ENCODE measurements at places on chromosomes 16 and 17. TPM values are rescaled to one million over a fixed set of nuclear protein-coding genes. Genes with fewer than 3 reads are reported as not detected.

The TBC1D3D gene
- total RNA-seq = 7.4 TPM

The MYH10 gene
- 0.42 TPM for total RNA-seq

The KRTAP4-1 gene
- not detected for total RNA-seq

GRCh38 chr17:8966926-8967325, 1.4 kb upstream of the PIK3R5 start:
- peak overlapping the region; percentile 97 for H3K27ac ChIP-seq
- H3K27me3 ChIP-seq = no peaks in the 10 kb centered on the region
- peaks cover 10% of the 10 kb centered on the region for H3K36me3 ChIP-seq
- peaks cover 20% of the 10 kb centered on the region for H3K4me1 ChIP-seq
- H3K4me3 ChIP-seq = peak overlapping the region; percentile 98
- no peak for DNase-seq

DNA sequence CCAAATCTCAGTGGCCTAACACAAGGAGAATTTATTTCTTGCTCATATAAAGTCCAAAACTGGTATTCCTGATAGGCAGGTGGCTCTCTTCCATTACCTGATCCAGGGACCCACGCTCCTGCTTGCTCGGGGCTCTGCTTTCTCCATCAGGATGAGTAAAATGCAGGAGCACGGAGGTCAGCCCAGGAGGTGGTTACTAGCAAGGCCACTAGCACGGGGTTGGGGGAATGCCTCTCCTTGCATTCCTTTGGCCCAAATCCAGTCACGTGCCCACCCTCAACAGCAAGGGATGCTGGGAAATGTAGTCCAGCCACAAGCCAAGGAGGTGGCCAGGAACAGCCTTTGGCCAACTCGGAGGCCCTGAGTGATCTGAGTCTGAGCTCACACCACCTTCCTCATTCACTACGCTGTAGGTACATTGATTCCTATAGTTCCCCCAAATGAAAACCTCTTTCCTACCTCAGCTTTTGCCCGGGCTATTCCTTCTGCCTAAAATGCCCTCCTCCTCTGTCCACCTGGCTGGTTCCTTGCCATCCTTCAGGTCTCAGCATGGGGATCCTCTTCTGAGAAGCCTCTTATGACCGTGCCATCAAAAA, 38.3 kb upstream of the HAPSTR1 start:
- no peaks in the 10 kb centered on the region for H3K36me3 ChIP-seq
- peaks cover under 1% of the 10 kb centered on the region for H3K4me1 ChIP-seq
- H3K27me3 ChIP-seq = peaks cover 7% of the 10 kb centered on the region
- DNase-seq = no peak

GRCh38 chr17:29956225-29956624, 14.8 kb downstream of the EFCAB5 start:
- H3K4me1 ChIP-seq = peaks cover 2% of the 10 kb centered on the region
- H3K4me3 ChIP-seq = no peak overlapping the region
- H3K27me3 ChIP-seq = no peaks in the 10 kb centered on the region
- no peak for DNase-seq

DNA sequence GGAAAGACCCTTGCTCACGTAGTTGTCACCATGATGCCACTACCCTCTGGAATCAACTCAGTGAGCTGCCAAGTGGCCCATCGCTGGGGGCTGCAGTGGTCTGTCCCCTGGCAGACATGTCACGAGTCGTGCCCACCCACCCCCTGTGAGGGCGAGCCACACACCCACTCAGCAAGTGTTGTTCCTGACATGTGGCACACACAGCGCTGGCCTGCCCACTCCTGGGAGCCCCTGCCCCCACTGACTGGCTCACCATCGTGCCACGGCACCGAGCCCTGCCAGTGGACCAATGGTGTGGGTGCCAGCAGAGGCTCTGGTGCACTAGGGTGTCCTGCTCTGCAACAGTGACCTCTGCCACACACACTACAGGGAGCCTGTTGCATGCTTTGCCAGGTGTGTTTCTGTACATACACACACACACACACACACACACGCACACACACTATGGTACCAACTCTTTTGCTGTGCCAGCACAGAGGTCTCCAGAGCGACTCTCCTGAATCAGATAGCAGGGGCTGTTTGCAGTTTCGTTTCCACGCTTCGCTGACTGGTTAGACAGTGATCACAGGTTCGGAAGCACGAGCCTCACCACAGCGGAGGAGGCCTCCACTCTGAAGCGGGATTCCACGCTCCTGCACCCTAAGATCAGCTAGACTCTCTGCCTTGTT, 7.7 kb downstream of the RTN4RL1 start:
- H3K36me3 ChIP-seq = no peaks in the 10 kb centered on the region
- H3K4me1 ChIP-seq = peaks cover 19% of the 10 kb centered on the region
- no peak overlapping the region for H3K4me3 ChIP-seq
- H3K27ac ChIP-seq = no peak overlapping the region
- no peak for DNase-seq

DNA sequence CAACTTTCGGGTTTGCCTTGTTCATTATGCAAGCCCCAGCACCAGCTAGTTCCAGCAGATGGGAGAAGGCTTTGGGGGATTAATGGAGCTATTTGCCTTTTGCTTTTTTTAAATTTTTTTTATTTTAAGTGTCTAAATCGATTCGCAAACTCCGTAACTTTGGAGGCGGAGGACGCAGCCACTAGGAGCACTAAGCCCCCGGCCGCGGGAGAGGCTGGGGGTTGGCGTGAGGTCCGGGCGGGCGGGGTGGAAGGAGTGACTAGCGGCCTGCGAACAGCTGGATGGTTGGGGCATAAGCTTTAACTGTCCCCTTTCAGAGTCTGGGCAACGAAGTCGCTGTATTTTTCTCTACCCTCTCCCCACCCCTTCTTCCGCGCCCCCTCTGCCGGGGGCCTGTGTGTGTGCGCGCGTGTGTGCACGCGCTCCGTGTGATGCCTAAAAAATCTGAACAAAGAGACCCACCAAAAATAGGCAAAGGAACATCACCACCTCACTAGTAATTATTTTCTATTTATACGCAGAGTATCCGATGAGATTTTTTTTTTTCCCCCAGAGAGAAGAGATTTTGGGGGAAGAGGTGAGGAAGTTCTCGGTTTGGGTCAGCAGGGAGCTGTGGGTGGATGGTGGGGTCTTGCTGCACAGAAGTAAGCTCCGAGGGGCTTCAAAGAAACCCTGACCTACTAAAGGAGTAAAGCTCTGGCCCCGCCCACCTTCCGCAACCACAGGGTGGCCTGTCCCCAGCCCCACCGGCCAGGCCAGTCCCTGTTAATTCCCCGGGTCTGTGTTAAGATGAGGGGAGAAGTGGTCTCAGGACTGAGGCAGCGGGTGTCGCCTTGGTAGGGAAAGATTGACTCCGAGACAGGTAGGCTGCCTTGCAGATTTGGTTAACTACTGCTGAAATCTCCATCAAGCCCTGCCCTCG, 2.3 kb downstream of the SHISA9 start:
- H3K27me3 ChIP-seq = peaks cover 66% of the 10 kb centered on the region
- H3K36me3 ChIP-seq = peaks cover 2% of the 10 kb centered on the region
- no peak for DNase-seq

- H3K4me1 ChIP-seq = peaks cover 5% of the 10 kb centered on the region
- no peak overlapping the region for H3K27ac ChIP-seq
- no peak for DNase-seq
- no peaks in the 10 kb centered on the region for H3K36me3 ChIP-seq
- H3K27me3 ChIP-seq = peaks cover 12% of the 10 kb centered on the region
These were observed 34.2 kb downstream of the PPM1E start for GRCh38 chr17:58789831-58790230.
